ENCODE measurements at places on chromosomes 4 and X. TPM values are rescaled to one million over a fixed set of nuclear protein-coding genes. Genes with fewer than 3 reads are reported as not detected.

DSPP gene
- not detected for total RNA-seq

RS1 gene
- not detected for total RNA-seq

AMTN gene
- total RNA-seq = not detected

GUCY1A1 gene
- 104 TPM for total RNA-seq

FAM149A gene
- total RNA-seq = 17.4 TPM

STK26 gene
- total RNA-seq = 26.3 TPM

SPANXD gene
- not detected for total RNA-seq

ATOH1 gene
- not detected for total RNA-seq

ZXDA gene
- 12.7 TPM for total RNA-seq

UGT2B15 gene
- total RNA-seq = 0.26 TPM

PCYT1B gene
- 3.2 TPM for total RNA-seq

HMX1 gene
- total RNA-seq = 0.26 TPM

All from urinary bladder (tissue), 4 donors.